ELF-1 (cell line): ENCODE measurements at places on chromosomes 16 and 17.

DNA sequence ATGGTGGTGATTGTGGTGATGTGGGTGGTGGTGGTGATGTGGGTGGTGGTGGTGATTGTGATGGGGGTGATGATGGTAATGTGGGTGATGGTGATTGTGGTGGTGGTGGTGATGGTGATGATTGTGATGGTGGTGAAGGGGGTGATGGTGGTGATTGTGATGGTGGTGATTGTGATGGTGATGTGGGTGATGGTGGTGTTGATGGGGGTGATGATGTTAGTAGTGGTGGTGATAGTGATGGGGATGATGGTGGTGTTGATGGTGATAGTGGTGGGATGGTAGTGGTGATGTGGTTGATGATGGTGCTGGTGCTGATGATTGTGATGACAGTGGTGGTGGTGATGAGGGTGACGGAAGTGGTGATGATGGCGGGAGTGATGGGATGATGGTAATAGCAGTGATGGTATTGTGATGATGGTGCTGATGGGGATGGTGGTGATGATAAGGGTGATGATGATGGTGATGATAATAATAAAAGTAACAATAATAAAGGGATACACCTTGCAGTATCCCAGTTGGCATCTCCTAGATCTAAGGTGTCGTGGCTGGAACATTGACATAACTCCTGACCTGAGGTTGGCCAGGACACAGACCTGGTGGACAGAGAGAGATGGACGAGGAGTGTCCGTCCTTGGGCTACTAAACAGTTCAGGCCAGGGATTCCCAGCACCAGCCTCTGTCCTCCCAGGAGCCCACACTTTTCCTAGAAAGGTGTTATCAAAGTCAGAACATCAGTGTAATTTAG, 344.5 kb downstream of the SEC14L1 start:
- no peak for DNase-seq

- DNase-seq: no peak
These were observed 124.0 kb upstream of the HLF start for GRCh38 chr17:55140809-55141208.

DNA sequence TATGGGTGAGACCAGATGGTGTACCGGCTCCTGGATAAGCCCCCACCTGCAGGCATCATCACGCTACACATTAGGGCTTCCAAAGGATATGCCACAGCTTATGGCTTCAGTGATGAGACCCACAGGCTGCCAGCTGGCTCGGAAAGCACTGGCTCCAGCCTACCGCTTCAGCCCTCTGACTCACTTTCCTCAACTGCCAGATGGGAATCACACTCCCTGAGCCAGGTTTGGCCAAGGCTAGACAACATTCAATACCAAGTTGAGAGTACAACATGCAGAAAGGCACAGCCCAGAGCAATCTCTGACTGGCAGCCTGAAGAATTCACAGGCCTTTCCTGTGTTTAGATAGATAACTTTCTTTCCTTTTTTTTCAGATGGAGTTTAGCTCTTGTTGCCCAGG, 10.3 kb downstream of the CENPV start:
- no peak for DNase-seq

DNA sequence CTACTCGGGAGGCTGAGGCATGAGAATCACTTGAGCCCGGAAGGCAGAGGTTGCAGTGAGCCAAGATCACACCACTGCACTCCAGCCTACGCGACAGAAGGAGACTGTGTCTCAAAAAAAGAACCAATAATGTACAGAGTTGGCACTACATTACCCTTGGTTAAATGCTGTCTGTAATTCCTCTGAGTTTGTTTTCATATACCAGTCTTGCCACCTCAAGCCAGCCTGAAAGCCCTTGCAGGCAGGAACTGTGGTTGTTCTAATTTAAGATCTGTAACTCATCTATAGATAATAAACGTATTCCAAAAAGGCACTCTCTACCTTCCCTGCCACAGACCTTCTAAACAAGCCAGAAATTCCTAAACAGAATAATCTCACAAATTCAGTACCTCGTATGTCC, 4.3 kb upstream of the KANSL1 start:
- DNase-seq: no peak

GRCh38 chr17:20184181-20184580, 175.0 kb downstream of the SPECC1 start:
- no peak for DNase-seq

- no peak for DNase-seq
These were observed 29.7 kb downstream of the ARL4D start for GRCh38 chr17:43428524-43428923.

GRCh38 chr16:88560714-88561484, 9.3 kb upstream of the ZC3H18 start:
- peak; percentile 61 for DNase-seq

GRCh38 chr16:25095636-25096035, 15.9 kb upstream of the LCMT1 start:
- no peak for DNase-seq

GRCh38 chr16:83085660-83086059, 458.9 kb downstream of the CDH13 start:
- no peak for DNase-seq

GRCh38 chr17:49343273-49343672, 18.8 kb downstream of the ZNF652 start:
- no peak for DNase-seq

DNA sequence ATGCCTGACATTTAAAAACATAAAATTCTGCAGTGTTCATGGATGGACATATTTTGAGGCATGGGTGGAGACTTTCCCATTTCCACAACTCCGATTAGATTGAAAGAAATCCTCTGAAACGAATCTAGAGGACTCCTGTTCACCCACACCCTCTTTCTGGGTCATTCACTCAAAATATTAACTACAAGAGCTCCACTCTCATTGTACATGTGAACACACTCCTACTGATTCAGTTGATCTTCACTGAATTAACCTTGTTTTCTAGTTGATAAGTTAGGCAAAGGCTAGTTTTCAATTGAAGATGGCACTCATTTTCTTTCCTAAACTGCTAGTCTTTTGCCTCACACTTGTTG, 44.1 kb downstream of the GRB7 start:
- no peak for DNase-seq

DNA sequence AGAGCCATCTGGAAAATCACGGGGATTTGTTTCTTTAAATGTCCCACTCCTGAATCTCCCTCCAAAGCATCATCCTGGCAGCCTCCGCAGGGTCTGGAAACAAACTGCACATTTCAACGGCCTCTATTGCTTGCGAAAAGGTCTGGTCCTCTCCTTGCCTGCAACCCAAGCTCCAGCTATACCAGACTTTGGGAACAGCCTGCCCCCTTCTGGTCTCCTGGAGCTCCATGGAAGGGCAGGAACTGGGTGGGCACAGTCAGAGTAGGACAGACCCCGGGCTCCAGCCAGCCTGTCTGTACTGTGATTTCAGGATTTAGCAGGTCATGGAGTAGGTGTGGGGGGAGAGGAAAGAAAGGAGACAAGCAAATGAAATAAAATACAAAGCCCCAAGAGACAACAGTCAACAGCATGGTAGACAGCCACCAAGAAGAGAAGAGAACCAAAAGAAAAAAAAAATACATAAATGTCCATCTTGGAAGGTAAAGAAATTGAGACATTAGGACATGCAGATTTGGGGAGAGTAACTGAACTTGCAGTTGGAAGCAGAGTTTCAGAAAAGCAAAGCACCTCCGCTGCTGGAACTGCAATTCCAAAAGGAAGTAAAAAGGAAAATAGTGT, 2.7 kb downstream of the XYLT1 start:
- peak; percentile 78 for DNase-seq

GRCh38 chr16:49592546-49593423, 219.2 kb downstream of the C16orf78 start:
- DNase-seq: peak; percentile 82

GRCh38 chr16:69012906-69013305, 92.5 kb upstream of the HAS3 start:
- no peak for DNase-seq

GRCh38 chr16:35552763-35553162, 2093.4 kb downstream of the TP53TG3F start:
- no peak for DNase-seq

DNA sequence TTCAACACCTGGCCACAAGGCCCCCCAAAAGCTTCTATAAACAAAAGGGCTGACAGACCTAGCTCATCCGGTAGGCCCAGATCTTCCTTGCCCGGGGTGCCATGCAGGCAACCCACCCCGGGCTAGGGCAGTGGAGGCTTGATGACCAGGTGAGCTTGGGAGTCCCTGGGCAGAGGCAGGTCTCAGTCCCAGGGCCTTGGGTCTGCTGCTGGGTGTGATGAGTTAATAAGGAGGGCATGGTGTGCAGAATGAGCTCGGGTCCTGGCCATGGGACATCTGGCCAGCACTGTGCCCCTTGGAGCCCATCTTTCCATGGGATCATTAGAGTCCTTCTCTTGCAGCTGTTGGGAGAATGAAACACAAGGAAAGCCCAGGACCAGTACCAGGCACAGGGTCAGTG, 20.2 kb upstream of the MPRIP start:
- no peak for DNase-seq

GRCh38 chr17:266219-266618, 84.8 kb upstream of the DOC2B start:
- DNase-seq: no peak

GRCh38 chr16:30499284-30499683, 26.7 kb downstream of the ITGAL start:
- DNase-seq: no peak

DNA sequence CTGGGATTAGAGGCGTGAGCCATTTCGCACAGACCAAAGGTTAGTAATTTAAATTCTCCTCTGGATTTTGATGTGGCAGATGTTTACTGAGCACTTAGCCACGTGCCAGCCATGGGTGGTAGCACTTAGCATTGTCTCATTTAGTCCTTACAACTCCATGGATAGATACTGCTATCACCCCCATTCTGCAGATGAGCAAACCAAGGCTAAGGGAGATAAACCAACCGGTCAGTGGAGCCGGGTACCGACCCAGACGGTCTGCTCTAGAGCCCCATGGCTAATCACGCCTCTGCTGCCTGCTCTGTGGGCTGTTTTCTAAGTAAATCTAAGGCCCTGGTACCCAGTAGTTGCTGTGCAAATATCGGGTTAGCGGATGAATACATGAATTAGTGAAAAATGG, 12.6 kb upstream of the ADGRG1 start:
- no peak for DNase-seq

- DNase-seq: no peak
These were observed 304.4 kb downstream of the SOX9 start for GRCh38 chr17:72425133-72425793.

GRCh38 chr16:49833085-49833484, 22.8 kb downstream of the ZNF423 start:
- DNase-seq: no peak

- DNase-seq: peak; percentile 58
These were observed 52.2 kb downstream of the TUBD1 start for GRCh38 chr17:59840329-59841090.

DNA sequence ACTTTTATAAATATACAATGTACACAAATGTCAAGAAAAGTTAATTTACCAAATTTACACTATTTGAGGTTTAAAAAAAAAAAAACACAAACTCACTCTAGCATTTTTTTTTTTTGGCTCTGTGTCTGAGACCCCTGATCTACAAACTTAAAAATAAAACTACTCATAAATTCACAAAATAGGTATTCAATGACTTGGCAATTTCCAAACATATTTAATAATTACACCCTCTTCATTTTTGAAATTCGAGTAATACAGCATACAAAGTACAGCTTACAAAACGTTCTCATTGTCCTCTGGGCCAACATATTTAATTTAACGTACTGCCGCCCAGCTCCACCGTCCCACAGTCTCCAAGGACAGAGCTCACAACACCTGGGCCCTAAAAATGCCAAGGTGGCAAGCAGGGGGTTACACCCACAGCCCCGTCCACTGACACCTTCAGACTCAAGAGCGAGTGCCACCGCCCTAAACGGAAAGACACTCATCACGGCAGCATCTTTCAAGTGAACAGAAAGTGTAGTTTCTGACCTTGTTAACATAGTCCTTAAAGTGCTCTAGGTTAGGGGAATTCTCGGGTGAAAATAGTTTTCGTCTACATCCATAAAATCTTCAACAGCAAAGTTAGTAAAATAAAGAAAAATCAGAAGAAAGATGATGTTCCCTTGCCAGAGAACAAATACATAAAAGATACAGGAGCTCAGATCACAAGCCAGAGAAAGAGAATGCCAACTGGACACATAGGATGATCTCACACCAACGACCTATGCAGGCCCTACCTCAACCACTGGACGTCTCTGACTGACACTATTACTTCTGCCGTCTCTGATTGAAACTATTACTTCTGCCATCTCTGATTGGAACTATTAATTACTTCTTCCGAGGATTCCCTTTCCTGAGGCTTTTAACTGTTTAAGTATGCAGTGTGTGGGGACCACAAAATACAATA, 4.2 kb downstream of the ADCY9 start:
- DNase-seq: no peak

DNA sequence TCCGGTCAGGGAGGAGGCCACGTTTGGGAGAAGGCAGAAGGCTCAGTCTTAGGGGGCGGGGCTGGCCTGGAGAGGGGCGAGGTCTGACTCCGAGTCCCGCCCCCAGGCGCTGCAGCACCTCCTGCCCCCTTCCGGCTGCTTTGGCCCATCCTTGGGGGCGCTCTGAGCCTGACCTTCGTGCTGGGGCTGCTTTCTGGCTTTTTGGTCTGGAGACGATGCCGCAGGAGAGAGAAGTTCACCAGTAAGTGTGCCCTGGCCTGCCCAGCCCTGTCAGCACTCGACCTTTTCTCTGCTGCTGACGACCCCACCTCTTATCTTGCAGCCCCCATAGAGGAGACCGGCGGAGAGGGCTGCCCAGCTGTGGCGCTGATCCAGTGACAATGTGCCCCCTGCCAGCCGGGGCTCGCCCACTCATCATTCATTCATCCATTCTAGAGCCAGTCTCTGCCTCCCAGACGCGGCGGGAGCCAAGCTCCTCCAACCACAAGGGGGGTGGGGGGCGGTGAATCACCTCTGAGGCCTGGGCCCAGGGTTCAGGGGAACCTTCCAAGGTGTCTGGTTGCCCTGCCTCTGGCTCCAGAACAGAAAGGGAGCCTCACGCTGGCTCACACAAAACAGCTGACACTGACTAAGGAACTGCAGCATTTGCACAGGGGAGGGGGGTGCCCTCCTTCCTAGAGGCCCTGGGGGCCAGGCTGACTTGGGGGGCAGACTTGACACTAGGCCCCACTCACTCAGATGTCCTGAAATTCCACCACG, 1.5 kb downstream of the TNFRSF12A start:
- DNase-seq: peak; percentile 96

DNA sequence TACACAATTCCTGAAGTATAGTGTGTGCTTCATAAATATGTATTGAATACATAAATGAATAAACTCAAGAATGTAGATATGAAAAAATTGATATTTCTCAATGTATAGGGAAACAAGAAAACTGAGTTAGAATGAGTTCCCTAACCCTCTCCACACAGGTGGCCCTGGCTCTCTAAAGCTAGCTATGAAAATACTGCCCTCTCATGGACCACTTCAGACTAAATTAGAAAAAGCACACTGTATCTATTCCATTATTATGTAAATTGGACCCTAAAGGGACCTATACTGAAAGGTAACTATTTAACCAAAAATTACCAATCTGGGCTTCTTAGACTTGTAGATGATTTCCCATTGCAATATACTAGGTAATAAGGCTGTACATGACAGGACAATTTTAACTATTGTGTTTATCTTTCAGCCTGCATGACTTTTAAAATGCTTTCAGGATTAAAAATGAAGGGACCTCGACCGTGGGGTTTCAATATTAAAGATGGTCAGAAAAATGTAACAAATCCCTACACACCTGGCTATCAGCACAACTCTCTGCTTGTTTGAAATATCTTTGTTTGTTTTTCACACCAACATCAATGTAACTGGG, 672.5 kb upstream of the KIF2B start:
- no peak for DNase-seq
